ENCODE measurements at places on chromosomes 4 and X.

GRCh38 chrX:24601858-24602257 lies 45.3 kb downstream of the PCYT1B start:
- DNase-seq: no peak

GRCh38 chrX:29726811-29727210 lies 488.6 kb upstream of the MAGEB2 start:
- DNase-seq: no peak

- DNase-seq: no peak
Measured at GRCh38 chr4:148469938-148470337, 27.7 kb upstream of the NR3C2 start.

GRCh38 chrX:13747836-13748235 lies 13.3 kb downstream of the OFD1 start:
- DNase-seq: no peak

DNA sequence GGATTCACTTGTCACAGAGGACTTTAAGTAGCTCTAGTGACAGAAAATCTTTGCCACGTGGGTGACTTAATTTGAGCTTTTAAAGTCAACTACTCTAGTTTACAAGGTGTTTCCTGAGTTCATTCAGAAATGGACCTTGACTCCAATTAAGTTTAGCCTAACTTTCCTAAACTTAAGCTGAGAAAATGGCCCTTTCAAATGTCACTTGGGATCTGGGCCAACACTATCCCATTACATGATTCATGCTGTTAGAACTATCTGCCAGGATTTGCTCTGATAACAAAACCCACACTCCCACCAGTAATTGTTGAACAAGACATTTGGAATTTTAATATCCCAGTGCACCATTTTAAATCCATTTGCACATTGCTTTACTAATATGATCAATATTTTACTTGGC lies 40.8 kb downstream of the C4orf46 start:
- no peak for DNase-seq

DNA sequence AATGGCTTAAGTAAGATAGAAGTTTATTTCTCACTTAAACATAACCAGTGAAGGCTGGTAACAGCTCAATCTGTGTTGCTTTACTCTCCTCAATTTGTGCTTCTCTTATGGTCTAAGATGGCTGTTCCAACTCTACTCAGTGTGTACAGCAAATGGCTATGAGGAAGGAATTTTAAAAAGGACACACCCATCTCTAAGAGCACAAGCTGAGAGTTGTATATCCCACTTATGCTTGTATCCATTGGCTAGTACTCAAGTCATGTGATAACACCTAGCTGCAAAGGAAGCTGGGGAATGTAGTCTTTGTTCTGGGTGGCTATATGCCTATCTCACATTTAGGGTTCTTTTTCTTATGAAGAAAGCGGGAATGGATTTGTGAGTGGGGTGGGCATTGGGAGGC lies 63.3 kb downstream of the GPAT3 start:
- DNase-seq: peak; percentile 44

- no peak for DNase-seq
Measured at GRCh38 chrX:104935581-104935980, 284.9 kb downstream of the TEX13A start.

DNA sequence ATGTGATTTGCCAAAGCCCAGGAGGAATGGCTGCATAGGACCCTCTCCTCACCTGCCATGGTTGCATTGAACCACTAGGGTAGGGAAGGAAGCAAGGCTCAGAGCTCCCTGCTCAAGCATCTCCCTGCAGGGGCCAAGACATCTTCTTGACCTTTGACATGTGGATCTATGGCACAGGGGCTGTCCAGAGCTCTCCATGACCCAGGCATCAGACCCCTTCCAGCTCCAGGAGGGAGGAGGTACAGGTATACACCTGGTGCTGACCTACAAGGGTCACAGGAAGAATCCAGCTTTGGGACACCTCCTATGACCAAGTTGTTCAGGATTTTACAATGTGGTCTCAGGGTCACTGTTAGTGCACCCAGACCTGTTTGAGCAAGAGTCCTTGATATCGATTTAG lies 23.2 kb upstream of the ASMTL start:
- no peak for DNase-seq

GRCh38 chr4:3374011-3374645 lies 67.6 kb upstream of the HGFAC start:
- DNase-seq: no peak

DNA sequence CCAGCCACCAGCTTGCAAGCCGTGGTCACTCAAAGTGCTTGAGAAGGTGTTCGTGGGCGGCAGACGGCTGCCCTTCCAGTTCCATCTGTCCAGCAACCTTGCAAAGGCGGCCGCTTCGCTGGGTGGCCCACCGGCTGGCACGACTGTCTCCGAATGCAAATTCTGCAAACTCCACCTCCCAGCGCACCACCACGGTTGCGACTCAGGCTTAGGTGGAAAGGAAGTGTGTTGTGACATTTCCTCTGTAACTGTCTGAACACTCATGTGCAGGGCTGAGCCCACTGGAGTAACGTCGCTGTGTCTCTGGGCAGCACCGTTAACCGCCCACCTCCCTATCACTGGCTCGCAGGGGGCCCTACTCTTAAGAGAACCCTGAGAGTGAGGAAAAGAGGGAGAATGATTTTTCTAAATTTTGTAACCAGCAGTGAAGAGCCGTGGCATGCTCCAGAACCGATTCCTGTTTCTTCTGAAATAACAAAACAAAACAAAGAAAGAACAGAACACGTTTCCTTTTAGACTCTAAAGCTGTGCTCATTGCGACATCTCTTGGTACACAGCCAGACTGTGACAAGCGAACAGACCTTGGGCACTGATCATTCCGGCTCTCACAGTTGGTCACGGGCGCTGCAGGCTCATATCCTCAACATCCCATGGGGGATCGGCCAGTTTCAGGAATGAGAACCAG lies at the start of gene P2RY8:
Gene P2RY8, minus strand, starts transcription at position 155 of the 685 bp plus-strand sequence. CDS start 70,627 bp downstream, outside the sequence.
- peak; percentile 92 for DNase-seq

- DNase-seq: no peak
Measured at GRCh38 chrX:644304-645281, 14.0 kb downstream of the SHOX start.

DNA sequence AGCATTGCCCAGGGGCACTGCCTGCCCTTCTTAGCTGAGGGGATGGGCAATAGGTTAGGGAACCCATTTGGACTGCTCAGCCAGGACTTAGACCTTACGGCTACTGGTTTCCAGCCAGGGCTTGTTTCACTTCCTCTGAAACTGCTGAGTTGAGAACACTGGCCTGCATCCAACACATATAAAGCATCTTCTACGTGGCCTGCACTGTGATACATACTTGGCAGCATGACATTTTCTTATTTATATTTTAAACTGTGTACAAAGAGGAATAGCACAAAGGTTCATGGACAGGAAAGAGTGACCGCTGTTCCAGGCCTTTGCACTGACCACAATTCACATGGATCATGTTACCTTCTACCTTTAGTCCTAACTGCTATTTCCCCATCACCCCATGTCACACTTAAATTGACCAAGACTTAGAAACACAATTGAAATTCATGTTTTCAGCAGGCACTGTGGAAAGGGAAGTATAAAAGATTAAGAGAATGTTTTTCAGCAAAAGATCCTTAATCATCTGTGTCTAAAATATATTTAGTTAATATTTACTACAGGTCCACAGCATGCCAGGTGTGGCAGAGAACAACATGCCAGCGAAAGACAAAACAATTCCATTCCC lies 43.7 kb downstream of the NLGN4X start:
- no peak for DNase-seq
